ENCODE measurements at places on chromosomes 1 and 21. TPM values are rescaled to one million over a fixed set of nuclear protein-coding genes. Genes with fewer than 3 reads are reported as not detected.
A peak's percentile ranks its signal among the peaks of the same experiment; 100 is the strongest.

DNA sequence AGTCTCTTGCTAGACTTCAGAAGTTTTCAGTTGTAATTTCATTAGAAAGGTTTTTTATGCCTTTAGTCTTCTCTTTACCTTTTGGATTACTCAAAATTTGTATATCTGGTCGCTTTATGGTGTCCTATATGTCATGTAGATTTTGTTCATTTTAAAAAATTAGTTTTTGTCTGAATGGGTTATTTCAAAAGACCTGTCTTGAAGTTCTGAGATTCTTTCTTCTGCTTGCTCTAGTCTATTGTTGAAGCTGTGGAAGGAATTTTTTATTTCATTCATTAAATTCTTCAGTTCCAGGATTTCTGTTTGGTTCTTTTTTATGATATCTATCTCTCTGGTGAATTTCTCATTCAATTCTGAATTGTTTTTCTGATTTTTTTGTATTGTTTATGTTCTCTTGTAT lies 46.5 kb upstream of the GCLM start:
- no peak for DNase-seq

GRCh38 chr1:23591460-23592208 lies 32.3 kb upstream of the ID3 start:
- DNase-seq = no peak

GRCh38 chr1:221139991-221140390 lies 260.7 kb downstream of the HLX start:
- DNase-seq = no peak

GRCh38 chr1:17601643-17602382 lies 62.3 kb downstream of the ARHGEF10L start:
- no peak for DNase-seq

DNA sequence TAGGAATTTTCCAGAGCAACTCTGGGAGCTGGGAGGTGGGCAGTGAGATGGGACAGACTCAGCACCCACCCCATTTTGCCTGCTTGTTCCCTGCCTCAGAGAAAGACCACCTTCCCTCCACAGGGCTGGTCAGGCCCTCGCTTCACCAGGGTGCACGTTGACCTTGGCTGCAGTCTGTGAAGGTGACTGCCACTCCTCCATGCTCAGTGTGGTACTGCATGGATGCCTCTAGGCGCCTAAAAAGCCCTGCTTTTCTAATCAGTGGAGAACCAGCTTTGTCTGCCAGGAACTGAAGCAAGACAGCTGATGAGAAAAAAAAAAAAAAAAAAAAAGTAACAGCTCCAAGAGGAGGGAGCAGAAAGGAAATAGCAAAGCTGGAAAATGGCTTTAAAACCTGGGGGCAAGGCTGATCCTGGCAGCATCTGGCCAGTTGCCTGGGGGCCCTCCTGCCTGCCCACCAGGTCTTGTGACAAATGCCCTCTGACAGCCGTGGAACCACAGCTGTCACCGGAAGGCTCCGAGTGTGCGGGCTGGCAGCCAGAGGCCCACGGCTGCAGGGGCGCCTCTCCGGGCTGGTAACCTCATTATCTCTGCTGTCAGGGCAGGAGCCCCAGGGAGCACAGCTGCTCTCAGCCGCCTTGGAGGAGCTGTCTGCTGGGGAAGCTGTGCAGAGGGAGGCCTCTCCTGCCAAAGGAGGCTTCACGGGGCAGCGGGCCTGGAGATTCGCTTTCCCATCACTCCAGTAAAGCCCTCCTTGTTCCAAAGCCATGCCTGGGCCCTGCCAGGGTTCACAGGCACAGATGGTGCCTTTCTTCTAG lies 13.7 kb downstream of the KIAA1614 start:
- peak; percentile 86 for DNase-seq

DNA sequence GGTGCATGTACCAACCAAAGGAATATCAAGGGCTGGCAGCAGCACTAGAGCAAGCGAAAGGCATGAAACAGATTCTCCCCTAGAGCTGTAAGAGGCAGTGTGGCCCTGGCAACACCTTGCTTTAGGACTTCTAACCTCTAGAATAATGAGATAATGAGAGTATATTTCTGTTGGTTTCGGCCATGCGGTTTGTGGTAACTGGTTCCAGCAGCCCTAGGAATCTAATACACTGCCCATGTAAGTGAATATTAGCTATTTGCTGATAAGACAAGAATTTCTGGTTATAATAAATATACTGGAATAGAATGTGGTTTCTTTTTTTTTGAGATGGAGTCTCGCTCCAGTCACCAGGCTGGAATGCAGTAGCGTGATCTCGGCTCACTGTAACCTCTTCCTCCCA lies 199.4 kb downstream of the GABPA start:
- no peak for DNase-seq

Gene UBE2U
- not detected for total RNA-seq

Gene USH2A
- under 0.01 TPM for total RNA-seq

Gene FOXD2
- 0.40 TPM for total RNA-seq

Measured in LHCN-M2 (cell line).